A549 treated with Hydrocortisone at 1 μM for 4 hours (cell line): ENCODE measurements at places on chromosomes 4 and X. TPM values are rescaled to one million over a fixed set of nuclear protein-coding genes. Genes with fewer than 3 reads are reported as not detected.

Gene SOX3
- total RNA-seq = not detected in 5 replicates

Gene DMRTC1
- 0.17 TPM in 1 of 5 replicates, not detected in the others for total RNA-seq

Gene FAM184B
- 0.02 to 0.05 TPM (median 0.02 TPM) in 5 replicates for total RNA-seq

Gene GABRG1
- total RNA-seq = not detected in 5 replicates

Gene GAB3
- total RNA-seq = 0.45 to 0.93 TPM (median 0.82 TPM) in 5 replicates

Gene SLC25A53
- 3.7 to 5.8 TPM (median 4.0 TPM) in 5 replicates for total RNA-seq
